ENCODE measurements at places on chromosomes 12 and 14. TPM values are rescaled to one million over a fixed set of nuclear protein-coding genes. Genes with fewer than 3 reads are reported as not detected.

MYRFL gene
- polyA plus RNA-seq: not detected

TMPRSS12 gene
- not detected for polyA plus RNA-seq

GLI1 gene
- polyA plus RNA-seq: 0.89 TPM

OAS1 gene
- polyA plus RNA-seq: not detected

ADGRD1 gene
- polyA plus RNA-seq: 11.2 TPM

C12orf57 gene
- polyA plus RNA-seq: 247 TPM

HOXC12 gene
- not detected for polyA plus RNA-seq

FOXG1 gene
- 0.04 TPM for polyA plus RNA-seq

KRT72 gene
- polyA plus RNA-seq: not detected

LRRIQ1 gene
- polyA plus RNA-seq: 0.88 TPM

GTF2H3 gene
- 24.2 TPM for polyA plus RNA-seq

TAS2R43 gene
- not detected for polyA plus RNA-seq

PTGER2 gene
- 9.1 TPM for polyA plus RNA-seq

GRCh38 chr14:22842211-22843122 is 6.1 kb downstream of the MMP14 start:
- H3K27me3 ChIP-seq: no peaks in the 10 kb centered on the region
- H3K4me3 ChIP-seq: no peak overlapping the region
- H3K27ac ChIP-seq: peak overlapping the region; percentile 94
- H3K36me3 ChIP-seq: peaks cover 54% of the 10 kb centered on the region
- peaks cover 56% of the 10 kb centered on the region for H3K4me1 ChIP-seq

GRCh38 chr14:94116701-94117100 is 6.2 kb downstream of the IFI27 start:
- peaks cover 13% of the 10 kb centered on the region for H3K4me1 ChIP-seq
- DNase-seq: no peak
- H3K27ac ChIP-seq: no peak overlapping the region

DNA sequence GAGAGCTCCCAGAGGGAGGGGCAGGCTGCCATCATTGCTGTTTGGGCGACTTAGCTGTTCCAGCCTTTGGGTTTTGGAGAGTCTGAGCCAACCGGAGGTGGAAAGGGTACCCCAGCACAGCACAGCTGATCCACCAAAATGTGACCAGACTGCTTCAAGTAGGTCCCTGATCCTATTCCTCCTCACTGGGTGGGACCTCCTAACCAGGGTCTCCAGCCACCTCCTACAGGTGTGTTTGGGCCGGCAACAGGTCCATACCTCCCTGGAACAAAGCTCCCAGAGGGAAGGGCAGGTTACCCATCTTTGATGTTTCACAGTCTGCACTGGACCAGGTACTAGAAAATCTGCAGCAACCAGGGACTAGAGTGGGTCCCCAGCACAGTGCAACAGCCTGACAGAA is 53.8 kb downstream of the CAND1 start:
- no peak for DNase-seq
- no peak overlapping the region for H3K27ac ChIP-seq
- H3K36me3 ChIP-seq: peaks cover 31% of the 10 kb centered on the region

- DNase-seq: peak; percentile 92
- peak within 1 kb of the TSS; percentile 69 for H3K4me3 ChIP-seq
Observed at GRCh38 chr12:1594261-1595025, at the start of gene FBXL14. TSS of gene FBXL14 (minus strand) at chr12:1594581. CDS start at chr12:1594066, 515 bp downstream.

DNA sequence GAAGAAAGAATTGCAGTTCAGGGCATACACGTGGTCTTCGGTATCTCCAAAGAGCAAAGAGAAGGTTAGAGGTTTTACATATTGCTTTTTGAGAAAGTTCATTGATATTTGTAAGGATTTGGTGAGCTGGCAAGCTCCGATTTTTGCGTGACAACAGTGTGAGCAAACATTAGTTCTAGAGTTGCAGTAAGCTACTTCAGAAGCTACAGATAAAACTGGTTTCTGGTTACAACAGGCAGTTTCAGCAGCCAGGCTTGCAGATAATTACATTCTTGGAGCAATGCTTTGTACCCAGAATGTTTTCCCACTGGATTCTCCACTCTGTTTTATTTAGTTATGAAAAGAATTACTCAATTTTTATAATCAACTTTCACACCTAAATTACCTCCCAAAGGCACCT is 28.2 kb downstream of the KLRK1 start:
- DNase-seq: peak; percentile 21
- H3K4me3 ChIP-seq: no peak overlapping the region
- H3K36me3 ChIP-seq: no peaks in the 10 kb centered on the region
- peaks cover 26% of the 10 kb centered on the region for H3K4me1 ChIP-seq
- H3K27ac ChIP-seq: no peak overlapping the region

DNA sequence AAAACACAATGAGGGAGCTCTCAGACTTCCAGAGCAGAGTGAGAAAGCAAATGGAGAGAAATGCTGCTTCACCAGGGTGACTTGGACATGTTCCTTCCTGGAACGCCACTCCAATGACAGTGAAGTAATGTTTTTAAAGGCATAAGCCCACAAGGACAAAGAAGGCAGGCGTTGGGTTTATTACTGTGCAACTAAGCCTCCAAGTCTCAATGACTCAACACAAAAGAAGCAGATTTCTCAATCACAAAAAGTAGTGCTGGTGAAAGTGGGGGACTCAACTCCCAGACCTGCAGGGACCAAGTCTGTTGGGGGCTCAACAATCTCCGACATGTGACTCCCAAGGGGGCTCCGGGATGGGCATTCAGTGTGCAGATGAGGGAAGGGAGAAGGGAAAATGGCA is 505.2 kb downstream of the BCL11B start:
- no peaks in the 10 kb centered on the region for H3K4me1 ChIP-seq
- H3K36me3 ChIP-seq: no peaks in the 10 kb centered on the region
- DNase-seq: no peak
- no peak overlapping the region for H3K27ac ChIP-seq

DNA sequence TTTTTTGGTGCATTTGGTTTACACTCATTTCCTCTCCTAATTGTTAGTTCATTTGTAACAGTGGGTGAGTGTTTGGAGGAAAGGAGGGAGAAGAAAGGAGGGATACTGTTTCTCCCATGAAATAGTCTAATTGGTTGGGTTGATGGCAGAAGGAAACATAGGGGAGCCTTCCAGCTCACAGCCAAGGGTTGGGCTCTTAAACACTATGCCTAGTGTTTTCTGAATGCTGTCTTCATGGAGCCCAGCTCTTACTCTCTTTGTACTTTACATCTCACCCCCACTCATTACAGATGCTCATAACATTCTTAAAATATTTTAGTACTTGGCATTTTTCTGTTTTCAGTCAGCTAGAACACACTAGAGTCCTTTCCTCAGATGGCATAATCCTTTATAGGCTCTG is 38.2 kb downstream of the BAZ2A start:
- H3K4me1 ChIP-seq: peaks cover 35% of the 10 kb centered on the region
- H3K27ac ChIP-seq: peak overlapping the region; percentile 74
- peak; percentile 50 for DNase-seq

GRCh38 chr12:51361161-51362016 is 14.9 kb upstream of the CELA1 start:
- DNase-seq: no peak
- H3K4me1 ChIP-seq: no peaks in the 10 kb centered on the region
- H3K36me3 ChIP-seq: no peaks in the 10 kb centered on the region
- no peak overlapping the region for H3K27ac ChIP-seq
- H3K27me3 ChIP-seq: no peaks in the 10 kb centered on the region

DNA sequence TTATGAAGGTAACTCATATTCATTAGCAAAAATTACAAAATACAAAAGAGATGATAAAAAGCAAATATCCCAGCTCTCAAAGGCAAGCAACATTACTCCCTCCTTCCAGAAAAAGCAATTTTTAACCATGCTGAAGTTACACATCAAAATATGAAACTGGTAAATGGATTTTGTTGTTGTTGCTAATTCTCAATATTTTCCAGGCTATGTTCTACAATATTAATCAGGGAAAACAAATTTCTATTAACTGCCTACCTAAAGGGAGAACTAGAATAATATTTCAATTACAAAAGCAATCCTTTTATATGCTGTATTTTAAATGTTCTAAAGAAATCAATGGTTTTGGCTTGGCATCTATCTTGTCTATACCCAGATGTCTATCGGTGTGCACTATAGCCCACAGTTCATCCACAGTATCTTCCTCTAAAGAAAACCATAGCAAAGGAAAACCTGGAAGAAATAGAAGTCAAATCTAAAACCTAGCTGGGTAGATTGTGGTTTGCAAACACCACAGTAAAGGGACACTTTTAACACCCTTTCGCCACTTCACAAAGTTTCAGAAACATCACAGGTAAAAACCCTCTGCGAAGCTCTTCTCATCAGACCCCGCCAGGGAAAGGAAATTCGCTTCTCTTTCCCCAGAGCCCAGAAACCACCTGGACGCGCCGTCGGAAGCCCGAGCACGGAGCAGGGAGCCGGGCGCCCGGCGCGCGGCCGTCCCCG is 32.0 kb downstream of the TC2N start:
- H3K27me3 ChIP-seq: peaks cover 21% of the 10 kb centered on the region
- no peak for DNase-seq
- no peak overlapping the region for H3K27ac ChIP-seq
- no peaks in the 10 kb centered on the region for H3K36me3 ChIP-seq
- no peak overlapping the region for H3K4me3 ChIP-seq

- H3K27me3 ChIP-seq: no peaks in the 10 kb centered on the region
- H3K4me1 ChIP-seq: no peaks in the 10 kb centered on the region
- DNase-seq: no peak
- H3K27ac ChIP-seq: no peak overlapping the region
- H3K36me3 ChIP-seq: peaks cover 56% of the 10 kb centered on the region
Observed at GRCh38 chr14:50156111-50156510, 39.7 kb upstream of the VCPKMT start.

- no peak for DNase-seq
- H3K4me1 ChIP-seq: no peaks in the 10 kb centered on the region
- peaks cover 33% of the 10 kb centered on the region for H3K36me3 ChIP-seq
- H3K4me3 ChIP-seq: no peak overlapping the region
- H3K27ac ChIP-seq: no peak overlapping the region
Observed at GRCh38 chr12:79566452-79567174, 124.2 kb downstream of the PAWR start.

GRCh38 chr14:69226178-69226577 is 33.8 kb upstream of the GALNT16 start:
- no peaks in the 10 kb centered on the region for H3K36me3 ChIP-seq
- H3K4me3 ChIP-seq: no peak overlapping the region
- DNase-seq: no peak
- peaks cover 11% of the 10 kb centered on the region for H3K4me1 ChIP-seq
- no peaks in the 10 kb centered on the region for H3K27me3 ChIP-seq

DNA sequence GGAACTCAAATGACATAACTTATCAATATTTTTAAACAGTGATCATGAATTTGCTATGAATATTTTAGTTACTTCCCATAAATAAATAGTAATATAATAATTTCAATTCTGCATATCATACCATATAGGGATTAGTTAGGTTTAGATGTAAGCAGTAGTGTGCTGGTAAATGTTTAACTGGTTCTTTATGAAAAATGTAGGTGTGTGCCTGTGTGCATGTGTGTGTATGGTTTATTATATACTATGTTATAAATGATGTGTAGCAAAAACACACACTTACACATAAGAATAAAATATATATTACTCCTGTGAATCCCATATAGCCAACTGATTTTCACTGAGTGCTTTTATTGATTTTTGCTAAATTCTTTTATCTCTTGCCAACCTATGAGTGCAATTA is 14.0 kb upstream of the BHLHE41 start:
- H3K27ac ChIP-seq: no peak overlapping the region
- H3K27me3 ChIP-seq: no peaks in the 10 kb centered on the region
- no peaks in the 10 kb centered on the region for H3K4me1 ChIP-seq
- DNase-seq: no peak

- H3K36me3 ChIP-seq: no peaks in the 10 kb centered on the region
- no peak overlapping the region for H3K4me3 ChIP-seq
Observed at GRCh38 chr12:73186272-73186671, 914.1 kb downstream of the TRHDE start.

- H3K4me3 ChIP-seq: no peak overlapping the region
- H3K4me1 ChIP-seq: no peaks in the 10 kb centered on the region
- no peaks in the 10 kb centered on the region for H3K36me3 ChIP-seq
- H3K27ac ChIP-seq: no peak overlapping the region
- H3K27me3 ChIP-seq: no peaks in the 10 kb centered on the region
Observed at GRCh38 chr12:5730962-5731361, 214.1 kb downstream of the ANO2 start.

DNA sequence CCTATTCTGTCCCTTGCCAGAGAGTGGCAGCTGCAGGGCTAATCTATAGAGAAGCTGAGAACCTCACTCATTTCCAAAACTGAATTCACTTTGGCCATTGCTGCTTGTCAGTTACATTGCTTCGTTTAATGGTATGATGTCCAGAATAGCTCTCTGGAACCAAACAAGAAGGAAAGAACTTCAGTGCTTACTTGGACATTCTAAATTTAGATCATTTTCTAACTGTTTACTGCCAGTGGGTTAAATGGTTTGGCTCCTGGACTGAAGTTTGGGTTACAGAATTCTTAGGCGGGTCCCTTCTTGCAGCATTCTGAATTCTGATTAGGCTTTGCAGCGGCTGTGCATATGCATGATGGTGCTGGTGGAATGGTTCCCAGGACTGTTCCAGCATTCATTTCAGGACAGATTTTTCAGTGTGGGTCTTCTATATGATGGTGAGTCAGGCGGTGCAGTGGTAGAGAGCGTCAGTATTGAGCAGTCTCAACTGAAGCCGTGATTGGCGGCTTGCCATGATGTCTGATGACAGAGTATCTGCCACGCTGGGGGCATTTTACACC is 148.7 kb downstream of the DYRK2 start:
- no peaks in the 10 kb centered on the region for H3K27me3 ChIP-seq
- no peak overlapping the region for H3K27ac ChIP-seq
- peak; percentile 29 for DNase-seq
- no peak overlapping the region for H3K4me3 ChIP-seq

DNA sequence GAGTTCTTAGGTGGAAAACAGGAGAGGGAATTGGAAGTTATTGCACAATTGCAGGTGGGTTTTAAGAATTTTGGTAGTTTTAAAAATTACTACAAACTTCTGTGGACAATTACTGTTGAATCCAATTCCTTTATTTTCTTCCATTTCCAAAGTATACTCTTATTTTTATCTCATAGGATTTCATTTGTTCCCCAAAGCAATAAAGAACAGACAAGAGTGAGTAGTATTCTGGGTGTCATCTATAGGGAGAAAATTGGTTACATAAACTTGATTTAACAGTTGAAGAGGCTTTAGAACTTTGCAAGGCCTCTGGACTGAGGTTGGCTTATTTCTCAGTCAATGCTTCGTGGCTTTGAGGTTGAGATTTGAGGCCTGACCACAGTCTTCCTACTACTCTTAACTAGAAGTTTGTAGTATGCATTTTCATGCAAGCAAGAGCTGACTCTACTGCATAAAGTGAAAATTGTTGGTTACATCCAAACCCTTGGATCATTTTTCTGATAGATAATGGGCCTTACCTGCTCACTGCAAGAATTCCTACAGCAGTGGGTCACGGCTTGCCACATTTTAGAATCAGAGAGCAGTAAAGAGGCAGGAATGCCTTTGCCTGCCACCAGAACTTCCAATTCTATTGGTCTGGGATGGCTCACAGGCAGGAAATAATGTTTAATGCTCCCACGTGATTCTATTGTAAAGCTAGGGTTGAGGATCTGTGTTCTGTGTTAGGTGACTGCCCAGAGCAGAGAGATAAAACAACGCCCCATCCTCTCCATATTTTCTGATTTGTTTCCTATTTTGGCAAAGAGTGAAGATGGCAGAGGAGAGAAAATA is 270.5 kb downstream of the TTC6 start:
- H3K4me3 ChIP-seq: no peak overlapping the region
- DNase-seq: no peak
- H3K4me1 ChIP-seq: peaks cover 14% of the 10 kb centered on the region

- H3K36me3 ChIP-seq: no peaks in the 10 kb centered on the region
- H3K4me1 ChIP-seq: no peaks in the 10 kb centered on the region
- H3K27me3 ChIP-seq: no peaks in the 10 kb centered on the region
- no peak overlapping the region for H3K27ac ChIP-seq
- no peak overlapping the region for H3K4me3 ChIP-seq
Observed at GRCh38 chr14:24828486-24828885, 194.5 kb upstream of the GZMB start.

- no peak overlapping the region for H3K4me3 ChIP-seq
- DNase-seq: no peak
- H3K27me3 ChIP-seq: no peaks in the 10 kb centered on the region
- no peaks in the 10 kb centered on the region for H3K4me1 ChIP-seq
Observed at GRCh38 chr12:25263594-25263993, 12.9 kb upstream of the KRAS start.
